ENCODE measurements at places on chromosomes 1 and 21.
A peak's percentile ranks its signal among the peaks of the same experiment; 100 is the strongest.

DNA sequence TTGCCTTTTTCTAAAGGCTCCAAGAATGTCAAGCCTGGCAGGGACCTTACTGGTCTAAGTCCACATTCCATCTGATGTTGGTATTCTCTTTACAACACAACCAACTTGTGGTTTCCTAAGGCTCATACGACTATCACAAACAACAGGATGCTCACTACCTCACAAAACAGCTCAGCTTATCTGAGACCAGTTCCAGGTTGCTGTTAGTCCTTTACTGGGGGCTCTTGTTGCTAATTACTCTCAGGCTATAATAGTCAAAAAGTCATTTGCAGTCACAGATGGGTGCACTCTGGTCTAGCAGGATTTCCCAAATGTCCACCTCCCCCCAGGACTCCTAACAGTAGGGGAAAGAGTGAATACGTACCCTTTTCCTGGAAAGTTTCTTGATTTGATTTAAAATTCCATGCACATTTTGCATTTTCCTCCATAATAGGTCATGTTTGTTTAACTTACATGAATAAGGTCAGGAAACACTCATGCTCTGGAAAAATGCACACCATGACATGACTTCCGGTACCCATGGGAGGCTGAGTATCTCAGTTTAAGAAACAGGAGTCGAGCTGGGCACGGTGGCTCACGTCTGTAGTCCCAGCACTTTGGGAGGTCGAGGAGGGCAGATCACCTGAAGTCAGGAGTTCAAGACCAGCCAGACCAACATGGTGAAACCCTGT is 16.0 kb downstream of the LCK start:
- DNase-seq: no peak

DNA sequence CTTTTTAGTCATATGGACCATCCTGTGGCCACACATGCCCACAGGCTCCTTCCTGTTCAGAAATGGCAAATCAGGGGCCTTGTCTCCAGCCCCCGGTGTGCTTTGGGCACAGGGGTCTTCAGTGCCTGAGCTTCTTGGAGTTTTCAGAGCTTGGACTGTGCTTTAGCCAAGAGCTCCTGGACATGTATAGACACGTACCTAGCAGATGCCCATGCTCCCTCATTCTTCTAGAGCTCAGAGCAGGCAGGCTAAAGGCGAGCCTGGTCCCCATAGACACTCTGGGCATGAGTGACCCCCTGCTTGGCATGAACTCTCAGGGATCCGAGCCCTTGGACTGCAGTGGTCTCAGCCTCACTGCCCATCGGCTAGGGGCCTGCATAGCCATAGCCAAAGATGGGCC is 106.8 kb downstream of the EPHB2 start:
- DNase-seq: no peak

- DNase-seq: peak; percentile 89
These were observed 20.7 kb downstream of the CD34 start for GRCh38 chr1:207890136-207890738.

DNA sequence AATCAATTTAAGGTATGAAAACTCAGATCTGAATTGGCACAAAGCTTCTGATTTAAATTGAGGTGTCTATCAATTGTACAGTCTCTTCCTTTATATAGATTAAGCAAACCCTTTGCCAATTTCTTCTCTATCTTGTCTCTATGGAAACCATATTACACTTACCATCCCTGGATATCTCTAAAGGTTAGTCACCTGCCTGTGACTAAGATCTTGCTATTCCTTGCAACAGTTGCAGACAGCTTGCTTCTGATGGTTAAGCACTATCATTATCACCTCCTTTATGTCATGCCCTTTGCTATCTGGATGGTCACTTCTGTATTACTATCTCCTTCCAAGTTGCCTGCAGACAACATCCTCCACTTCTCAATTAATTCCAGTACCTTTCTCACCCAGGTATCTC is 998.6 kb upstream of the B3GALT2 start:
- no peak for DNase-seq

GRCh38 chr1:9194024-9194423 is 40.5 kb upstream of the H6PD start:
- peak; percentile 44 for DNase-seq

- no peak for DNase-seq
These were observed 17.7 kb downstream of the PLA2G5 start for GRCh38 chr1:20087668-20088067.

- peak; percentile 68 for DNase-seq
These were observed 9.9 kb downstream of the CD58 start for GRCh38 chr1:116560704-116561490.

GRCh38 chr1:33015216-33015615 is 21.5 kb downstream of the AK2 start:
- DNase-seq: no peak

- no peak for DNase-seq
These were observed 6.0 kb downstream of the TRABD2B start for GRCh38 chr1:47991187-47991586.

- DNase-seq: no peak
These were observed 10.2 kb upstream of the CDC7 start for GRCh38 chr1:91490501-91490900.

DNA sequence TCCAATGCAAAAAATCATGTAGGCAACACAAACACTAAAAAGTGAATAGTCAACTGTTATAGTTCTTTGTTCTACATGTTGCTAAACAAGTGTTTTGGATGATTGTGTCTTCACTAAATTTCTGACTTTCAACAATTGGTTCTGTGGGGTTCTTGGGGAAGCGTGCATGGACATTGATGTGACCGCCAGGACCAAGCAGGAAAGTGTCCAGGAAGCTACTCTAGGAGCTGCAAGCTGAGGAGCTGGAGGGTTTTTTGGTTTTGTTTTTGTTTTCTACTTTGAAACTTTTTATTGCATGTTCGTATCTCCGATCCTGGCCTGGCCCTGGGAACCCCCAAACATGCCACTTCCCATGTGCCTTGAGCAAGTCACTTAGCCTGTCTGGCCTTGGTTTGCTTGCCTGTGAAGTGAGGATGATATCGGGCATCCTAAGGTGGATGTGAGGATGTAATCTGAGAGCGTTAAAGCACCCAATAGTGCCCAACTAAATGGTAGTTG is 8.0 kb downstream of the TMPRSS3 start:
- DNase-seq: no peak

GRCh38 chr1:2344121-2344681 is 47.2 kb downstream of the MORN1 start:
- DNase-seq: no peak

GRCh38 chr1:239306426-239306825 is 79.9 kb upstream of the CHRM3 start:
- DNase-seq: no peak

GRCh38 chr21:26140164-26140579 is 30.4 kb downstream of the APP start:
- DNase-seq: peak; percentile 93

- no peak for DNase-seq
These were observed 20.5 kb downstream of the TEX38 start for GRCh38 chr1:46691997-46692790.

GRCh38 chr1:3393024-3393986 is 61.2 kb upstream of the ARHGEF16 start:
- no peak for DNase-seq

DNA sequence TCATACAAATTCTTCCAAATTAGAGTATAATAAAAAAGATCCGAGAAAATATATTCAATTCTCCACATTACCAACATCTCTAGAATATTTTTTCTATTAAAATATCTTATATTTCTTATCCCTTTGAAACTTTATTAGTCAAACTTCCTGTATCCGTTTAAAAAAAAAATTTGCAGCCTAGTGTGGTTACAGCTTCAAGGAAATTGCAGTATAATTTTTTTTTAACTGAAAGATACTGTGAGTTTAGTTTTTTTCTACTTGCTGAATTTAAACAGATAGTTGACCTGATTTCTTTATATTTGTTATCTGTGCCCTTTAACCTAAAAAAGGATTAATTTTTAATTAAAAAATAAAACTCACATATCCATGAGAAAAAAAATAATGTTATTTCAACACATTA is 1.5 kb downstream of the RGS18 start:
- peak; percentile 49 for DNase-seq

- no peak for DNase-seq
These were observed 52.0 kb upstream of the ACTRT2 start for GRCh38 chr1:2969011-2969844.

DNA sequence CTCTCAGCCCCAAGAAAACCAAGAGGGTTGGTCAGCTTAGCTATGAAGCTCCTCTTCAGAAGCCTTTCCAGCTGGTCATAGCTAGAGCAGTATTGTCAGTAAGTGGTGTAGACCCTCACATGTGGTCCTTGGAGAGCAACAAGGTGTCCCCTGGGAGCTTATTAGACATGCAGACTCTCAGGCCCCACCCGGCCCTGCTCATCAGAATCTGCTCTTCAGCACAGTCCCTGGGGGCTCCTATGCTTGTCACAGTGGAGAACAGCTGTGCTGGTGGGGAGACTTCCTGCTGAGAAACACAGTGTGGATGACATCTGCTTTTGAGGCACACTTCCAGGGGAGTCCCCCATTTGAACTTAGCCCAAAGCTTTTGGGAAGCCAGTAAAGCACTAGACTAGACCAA is 21.9 kb upstream of the NEK2 start:
- DNase-seq: no peak

- no peak for DNase-seq
These were observed 2.5 kb upstream of the ID3 start for GRCh38 chr1:23561813-23562100.

- no peak for DNase-seq
These were observed 165.7 kb downstream of the DHRS3 start for GRCh38 chr1:12452262-12452661.

GRCh38 chr1:119958223-119958622 is 61.9 kb upstream of the ADAM30 start:
- no peak for DNase-seq

DNA sequence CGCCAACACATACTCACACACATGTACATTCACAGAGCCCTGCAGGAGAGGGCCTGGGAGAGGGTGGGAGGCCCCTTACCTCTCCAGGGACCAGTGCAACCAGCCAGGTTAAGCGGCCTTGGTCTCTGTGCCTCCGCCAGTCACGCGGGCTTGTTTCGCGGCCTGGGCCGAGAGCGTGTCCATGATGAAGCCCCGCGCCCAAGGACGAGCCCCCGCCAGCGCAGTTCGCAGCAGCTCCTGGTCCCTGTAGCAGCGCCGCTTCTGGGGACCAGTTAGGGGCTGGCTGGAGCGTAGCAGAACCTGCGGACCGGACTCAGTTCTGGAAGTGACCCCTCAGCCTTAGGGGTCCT is 7.3 kb upstream of the FAM167B start:
- DNase-seq: no peak

DNA sequence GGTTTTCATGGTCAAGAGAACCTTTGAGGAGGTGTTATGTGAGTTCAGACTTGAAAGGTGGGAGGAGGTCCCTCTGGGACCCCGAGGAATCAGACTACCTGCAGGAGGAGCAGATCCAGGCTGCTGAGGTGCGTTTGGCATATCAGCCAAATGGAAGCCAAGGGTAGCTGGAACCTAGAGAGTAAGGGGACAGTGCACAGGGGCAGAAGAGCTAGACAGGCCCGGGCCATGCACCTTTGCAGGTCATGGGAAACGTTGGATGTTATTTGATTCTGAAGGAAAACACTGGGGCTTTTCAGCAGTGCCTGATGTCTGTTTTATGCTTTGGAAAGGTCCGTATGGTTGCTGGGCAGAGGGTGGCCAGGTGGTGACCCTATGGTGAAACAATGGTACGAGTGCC is 169.2 kb downstream of the PGBD5 start:
- DNase-seq: no peak

- no peak for DNase-seq
These were observed 12.7 kb downstream of the NFASC start for GRCh38 chr1:204883405-204883804.

GRCh38 chr1:220680085-220680687 is 10.0 kb upstream of the C1orf115 start:
- peak; percentile 45 for DNase-seq

DNA sequence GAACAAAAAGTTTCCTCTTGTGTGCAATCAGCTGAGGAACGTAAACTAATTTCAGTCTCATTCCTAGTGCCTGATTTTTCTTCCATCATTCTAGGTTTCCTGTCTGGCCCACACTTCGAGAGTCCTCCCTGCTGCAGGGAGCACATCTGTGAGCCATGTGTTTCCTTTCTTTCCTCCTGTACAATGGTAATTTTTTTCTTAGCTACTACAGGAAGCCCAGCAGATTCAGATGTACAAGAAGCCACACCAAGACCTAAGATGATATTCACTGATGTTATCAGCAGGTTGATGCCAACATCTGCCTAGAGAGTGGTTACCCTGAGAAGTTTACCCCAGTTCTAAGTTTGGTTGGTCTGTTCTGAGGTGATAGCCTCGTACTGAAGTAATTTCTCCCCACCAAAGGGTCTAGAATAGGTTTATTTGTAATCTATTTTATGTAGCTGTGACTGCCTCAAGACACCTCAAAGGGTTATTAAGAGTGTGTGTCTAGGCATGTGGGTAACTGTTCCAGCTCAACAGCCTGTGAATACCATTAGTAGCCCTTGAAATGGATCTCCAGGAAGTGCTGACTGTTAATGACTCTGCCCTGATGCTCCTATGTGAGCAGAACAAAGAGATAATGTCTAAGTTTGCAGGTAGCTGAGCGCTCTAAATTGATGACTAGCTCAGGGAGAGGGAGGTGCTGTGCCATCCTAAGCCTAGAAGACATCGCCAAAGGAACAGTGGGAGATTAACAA is 31.7 kb upstream of the CLDN14 start:
- no peak for DNase-seq

DNA sequence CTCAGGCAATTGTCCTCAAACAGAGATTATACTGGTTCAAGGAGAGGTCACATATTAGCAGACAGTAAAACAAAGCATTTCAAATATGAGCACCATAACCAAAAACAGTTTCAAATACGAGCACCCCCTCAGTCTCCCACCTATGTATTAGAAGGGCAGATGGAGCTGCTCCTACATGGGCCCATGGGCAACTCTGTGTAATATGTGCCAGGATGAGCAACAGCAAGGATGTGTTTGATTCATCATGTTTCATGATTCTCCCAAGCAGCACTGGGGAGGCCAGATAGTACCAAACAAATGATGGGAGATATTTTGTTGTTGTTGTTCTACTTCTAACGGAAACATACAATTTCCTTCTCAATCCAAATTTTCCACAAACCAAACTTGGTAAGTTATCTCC is 8.9 kb downstream of the ADSS2 start:
- no peak for DNase-seq

GRCh38 chr1:59596956-59597355 is 217.8 kb upstream of the HOOK1 start:
- DNase-seq: no peak

DNA sequence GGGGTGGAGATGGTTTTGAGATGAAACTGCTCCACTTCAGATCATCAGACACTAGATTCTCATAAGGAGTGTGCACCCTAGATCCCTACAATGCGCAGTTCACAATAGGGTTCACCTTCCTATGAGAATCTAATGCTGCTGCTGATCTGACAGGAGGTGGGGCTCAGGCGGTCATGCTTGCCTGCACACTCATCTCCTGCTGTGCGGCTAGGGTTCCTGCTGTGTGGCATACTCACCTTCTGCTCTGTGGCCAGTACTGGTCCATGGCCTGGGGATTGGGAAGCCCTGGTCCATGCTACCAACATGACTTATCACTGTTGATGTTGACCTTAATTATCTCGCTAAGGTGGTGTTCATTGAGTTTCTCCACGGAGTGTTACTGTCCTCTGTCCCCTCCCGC is 144.5 kb downstream of the NAV1 start:
- DNase-seq: no peak

GRCh38 chr1:185406006-185406690 is 89.1 kb upstream of the IVNS1ABP start:
- DNase-seq: peak; percentile 21

GRCh38 chr1:44594871-44595735 is 79.2 kb downstream of the TMEM53 start:
- peak; percentile 61 for DNase-seq

Data from inflammatory macrophage treated with lipopolysaccharide for 4 hours (primary cell).